ENCODE measurements at places on chromosomes 5 and 9.
A peak's percentile ranks its signal among the peaks of the same experiment; 100 is the strongest.

DNA sequence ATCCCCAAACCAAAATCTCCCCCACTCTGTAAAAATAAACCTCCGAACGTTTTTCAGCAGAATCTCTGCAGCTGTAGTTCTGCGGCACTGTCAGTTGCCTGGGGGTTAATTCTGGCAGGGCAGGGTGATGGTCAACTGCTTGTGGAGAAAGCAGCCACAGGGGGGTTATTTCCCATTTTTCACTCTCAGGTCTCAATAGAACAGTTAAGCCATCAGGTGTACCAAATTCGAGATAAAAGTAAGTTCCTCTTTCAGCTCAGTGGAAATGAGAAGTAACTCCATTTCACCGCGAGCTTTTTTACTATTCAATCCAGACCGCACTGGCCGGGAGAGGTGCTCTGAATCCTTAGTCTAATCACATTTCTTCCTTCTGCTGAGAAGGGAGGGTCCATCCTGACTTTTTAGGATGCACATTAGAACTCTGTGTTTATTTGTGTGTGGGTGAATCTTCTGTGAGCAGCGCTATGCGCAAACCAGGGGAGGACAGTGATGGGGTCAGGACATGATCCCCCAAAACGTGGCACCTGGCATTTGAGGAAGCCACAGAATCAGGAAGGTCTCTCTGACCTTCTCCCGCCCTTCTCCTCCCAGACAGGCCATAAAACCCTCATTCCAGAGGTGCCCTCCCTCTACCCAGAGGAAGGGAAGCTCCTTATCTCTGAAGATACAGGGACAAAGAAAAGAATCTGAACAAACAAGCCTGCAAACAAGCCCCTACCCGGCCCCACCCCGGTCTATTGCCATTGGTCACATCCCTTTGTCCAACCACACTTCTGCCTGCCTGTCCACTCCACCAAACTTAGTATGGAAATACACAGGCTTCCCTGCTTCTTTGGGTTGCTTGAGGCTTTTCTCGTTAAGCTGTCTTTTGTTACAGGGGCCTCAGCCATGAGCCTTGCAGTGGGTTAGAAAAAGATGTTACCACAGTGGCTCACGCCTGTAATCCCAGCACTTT lies 229.0 kb downstream of the ROR2 start:
- no peak for DNase-seq

DNA sequence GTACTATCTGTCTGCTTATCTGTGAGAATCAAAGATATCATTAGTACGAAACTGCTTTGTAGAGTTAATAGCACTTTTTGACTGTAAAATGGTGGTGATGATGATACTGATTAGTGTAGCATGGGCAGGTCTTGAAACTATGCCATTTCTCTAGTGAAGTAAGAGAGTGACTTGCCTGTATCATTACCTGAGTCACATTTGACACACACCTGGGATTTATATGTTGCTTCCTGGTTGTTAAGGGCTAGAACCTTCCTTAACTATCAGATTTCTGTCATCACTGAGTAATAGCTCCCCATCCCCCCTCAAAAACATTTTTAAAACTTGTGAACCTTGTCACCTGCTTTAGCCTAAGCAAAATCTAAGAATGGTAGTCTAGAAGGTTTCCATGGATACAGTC lies 135.6 kb upstream of the RORB start:
- DNase-seq = no peak

DNA sequence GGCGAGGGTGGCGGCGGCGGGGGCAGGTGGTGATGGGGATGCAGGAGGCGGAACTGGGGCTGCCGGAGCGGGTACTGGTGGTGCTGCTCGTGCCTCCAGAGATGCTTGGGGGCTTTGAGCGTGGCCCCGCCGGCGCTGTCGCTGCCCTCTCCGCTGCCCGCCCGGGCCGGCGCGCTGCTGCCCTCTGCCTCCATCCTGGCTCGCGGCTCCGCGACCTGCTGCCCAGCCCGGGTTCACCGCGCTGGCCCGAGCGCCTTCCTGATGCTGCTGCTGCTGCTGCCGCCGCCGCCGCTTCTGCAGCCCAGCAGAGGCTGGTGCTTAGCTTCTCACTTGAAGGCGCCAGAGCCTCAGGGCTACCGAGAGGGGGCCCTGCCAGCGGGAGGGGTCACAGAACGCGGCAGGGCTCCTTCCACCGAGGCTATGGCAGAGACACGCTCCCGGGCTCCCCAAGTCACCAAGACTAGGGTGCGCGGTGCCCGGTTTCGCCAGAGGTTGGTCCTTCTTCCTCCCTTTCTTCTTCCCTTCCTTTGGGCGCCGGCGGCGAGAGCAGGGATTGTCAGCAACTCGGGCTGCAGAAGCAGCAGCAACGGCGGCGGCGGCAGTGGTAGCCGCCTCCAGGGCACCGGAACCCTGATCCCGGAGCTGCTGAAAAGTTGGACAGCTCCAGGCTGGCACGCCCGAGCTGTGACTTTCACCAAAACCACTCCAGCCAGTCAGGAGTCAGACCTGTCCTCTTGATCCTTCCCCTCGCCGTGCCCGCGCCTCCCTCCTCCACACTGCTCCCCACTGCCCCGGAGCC lies at the start of gene PDE4D:
TSS of gene PDE4D (minus strand) at position 298 of the 799 bp plus-strand sequence.
- no peak for DNase-seq

GRCh38 chr5:181114844-181115778 lies 15.9 kb downstream of the OR2V1 start:
- DNase-seq = no peak

DNA sequence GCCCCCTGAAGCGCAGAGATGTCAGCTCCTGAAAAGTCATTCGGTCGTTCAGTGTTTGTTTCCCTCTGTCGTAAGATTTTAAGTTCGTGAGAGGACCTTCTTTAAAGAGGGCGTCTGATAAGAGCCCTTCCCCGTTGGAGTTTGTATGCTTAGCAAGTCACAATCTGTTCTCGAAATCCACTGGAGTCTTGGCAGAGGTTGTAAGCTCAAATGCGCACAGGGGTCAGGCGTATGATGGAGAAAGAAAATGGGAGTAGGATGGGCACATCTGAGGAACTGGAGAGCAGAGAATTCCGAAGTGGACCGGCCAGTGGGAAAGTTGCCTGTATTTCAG lies 710 bp downstream of the HSD17B4 start:
- no peak for DNase-seq

GRCh38 chr5:161027763-161028162 lies 175.8 kb upstream of the ATP10B start:
- DNase-seq = no peak

GRCh38 chr5:35182910-35183535 lies 47.3 kb downstream of the PRLR start:
- peak; percentile 19 for DNase-seq

DNA sequence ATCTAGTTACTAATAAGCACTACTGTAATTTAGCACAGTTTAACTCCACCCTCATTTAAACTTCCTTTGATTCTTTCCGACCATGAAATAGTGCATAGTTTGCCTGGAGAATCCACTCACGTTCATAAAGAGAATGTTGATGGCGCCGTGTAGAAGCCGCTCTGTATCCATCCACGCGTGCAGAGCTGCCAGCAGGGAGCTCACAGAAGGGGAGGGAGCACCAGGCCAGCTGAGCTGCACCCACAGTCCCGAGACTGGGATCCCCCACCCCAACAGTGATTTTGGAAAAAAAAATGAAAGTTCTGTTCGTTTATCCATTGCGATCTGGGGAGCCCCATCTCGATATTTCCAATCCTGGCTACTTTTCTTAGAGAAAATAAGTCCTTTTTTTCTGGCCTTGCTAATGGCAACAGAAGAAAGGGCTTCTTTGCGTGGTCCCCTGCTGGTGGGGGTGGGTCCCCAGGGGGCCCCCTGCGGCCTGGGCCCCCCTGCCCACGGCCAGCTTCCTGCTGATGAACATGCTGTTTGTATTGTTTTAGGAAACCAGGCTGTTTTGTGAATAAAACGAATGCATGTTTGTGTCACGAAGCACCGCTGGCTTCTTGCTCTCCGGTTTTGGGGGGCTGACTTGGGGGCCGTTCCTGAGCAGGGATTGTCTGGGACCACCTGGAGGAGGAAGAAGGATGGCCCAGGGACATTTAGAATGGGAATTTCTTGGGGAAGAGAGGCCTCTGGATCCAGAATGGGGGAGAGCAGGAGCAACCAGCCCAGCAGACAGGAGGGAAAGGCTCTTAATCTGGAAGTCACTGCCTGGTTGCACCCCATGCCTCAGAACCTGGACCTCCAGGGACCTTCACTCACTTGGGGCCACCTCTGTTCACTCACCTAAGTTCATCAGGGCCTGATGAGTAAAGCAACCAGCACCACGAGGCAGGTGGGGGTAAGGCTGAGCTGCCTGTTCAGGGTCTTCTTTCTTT lies 35.4 kb downstream of the CXXC5 start:
- DNase-seq = no peak

DNA sequence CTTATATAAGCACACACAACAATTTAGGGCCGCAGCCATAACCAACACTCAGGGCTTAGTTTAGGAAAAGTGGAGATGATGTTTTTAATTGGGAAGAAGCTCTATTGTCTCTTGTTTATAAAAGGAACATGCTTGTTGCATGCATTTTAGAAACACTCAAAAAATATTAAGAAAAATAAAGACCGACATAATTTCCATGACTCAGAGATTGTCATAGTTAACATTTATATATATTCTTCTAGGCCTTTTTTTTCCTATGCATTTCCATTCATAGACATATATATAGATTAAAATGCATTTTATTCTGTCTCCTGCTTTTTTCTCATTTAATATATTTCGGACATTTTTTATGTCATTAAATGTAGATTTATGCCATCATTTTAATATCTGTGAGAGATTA lies 13.6 kb upstream of the ARSI start:
- DNase-seq = no peak

DNA sequence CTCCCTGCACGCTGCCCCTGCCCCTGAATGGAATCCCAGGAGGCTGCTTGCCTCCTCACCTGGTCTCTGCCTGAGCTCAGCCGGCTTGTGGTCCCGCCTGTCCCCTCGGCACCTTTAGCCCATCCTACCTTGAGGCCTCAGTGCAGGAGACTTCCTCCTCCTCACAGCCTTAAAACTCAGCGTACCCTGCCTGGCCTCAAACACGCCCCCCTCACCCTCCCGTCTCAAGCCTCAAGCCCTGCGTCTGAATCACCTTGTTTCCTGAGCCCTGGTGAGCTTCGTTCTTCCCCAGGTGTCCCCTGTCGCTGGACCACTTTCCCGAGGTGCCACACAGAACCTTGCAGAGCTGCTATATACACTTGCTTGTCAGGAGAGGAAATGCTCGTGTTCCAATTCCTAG lies 110.2 kb upstream of the SPIN1 start:
- DNase-seq = no peak

DNA sequence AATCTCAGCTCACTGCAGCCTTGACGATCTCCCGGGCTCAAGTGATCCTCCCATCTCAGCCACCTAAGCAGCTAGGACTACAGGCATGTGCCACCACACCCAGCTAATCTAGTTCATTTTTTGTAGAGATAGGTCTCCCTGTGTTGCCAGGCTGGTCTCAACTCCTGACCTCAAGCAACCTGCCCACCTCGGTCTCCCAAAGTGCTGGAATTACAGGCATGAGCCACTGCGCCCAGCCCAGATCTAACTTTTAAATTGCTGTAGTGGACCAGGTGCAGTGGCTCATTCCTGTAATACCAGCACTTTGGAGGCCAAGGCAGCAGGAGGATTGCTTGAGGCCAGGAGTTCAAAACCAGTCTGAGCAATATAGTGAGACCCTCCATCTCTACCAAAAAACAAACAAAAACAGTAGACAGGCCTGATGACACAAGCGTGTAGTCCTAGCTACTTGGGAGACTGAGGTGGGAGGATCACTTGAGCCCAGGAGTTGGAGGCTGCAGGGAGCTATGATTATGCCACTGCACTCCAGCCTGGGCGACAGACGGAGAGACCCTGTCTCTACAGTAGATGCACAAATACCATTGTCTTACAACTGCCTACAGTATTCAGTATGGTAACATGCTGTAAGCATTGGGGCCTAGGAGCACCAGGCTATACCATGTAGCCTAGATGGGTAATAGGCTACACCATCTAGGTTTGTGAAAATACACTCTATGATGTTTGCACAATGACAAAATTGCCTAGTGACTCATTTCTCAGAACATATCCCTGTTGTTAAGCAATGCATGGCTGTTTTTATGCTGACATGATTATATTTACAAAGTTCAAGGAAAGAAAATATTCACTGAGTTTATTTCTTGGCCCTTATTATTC lies 1.5 kb upstream of the SIT1 start:
- no peak for DNase-seq

- DNase-seq = no peak
These were observed 321.0 kb upstream of the TLE4 start for GRCh38 chr9:79250806-79251205.

All from stimulated activated CD4-positive, alpha-beta T cell treated with anti-CD3 and anti-CD28 coated beads, Interleukin-2, amount 100 ng/mL, for 48 hours (primary cell).